ENCODE measurements at places on chromosomes 4 and X.

- H3K4me3 ChIP-seq = no peak overlapping the region
- DNase-seq = no peak
- H3K27me3 ChIP-seq = peaks cover 2% of the 10 kb centered on the region
- no peaks in the 10 kb centered on the region for H3K36me3 ChIP-seq
- H3K4me1 ChIP-seq = no peaks in the 10 kb centered on the region
Observed at GRCh38 chrX:17056868-17057608, 110.6 kb downstream of the REPS2 start.

DNA sequence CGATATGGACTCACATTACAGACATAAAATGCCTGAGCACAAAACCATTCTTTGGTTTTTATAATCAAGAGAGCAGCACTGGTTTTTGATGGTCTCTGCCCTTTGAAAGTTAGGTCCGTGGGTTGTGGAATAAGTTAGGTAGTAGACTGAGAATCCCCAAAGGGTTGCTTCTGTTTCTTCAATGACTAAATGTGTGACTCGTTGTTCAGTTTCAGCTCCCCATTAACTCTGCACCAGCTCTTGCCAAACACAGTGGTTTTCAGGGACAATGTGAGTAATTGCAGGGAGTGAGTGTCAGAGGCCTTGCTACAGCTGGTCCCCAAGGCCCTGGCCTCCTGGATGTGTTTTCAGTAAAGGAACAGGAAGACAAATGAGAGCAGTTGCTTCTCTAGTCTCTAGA, 24.8 kb downstream of the SMIM20 start:
- peaks cover 27% of the 10 kb centered on the region for H3K4me1 ChIP-seq
- H3K4me3 ChIP-seq = no peak overlapping the region
- peaks cover 12% of the 10 kb centered on the region for H3K36me3 ChIP-seq
- H3K27me3 ChIP-seq = no peaks in the 10 kb centered on the region
- DNase-seq = no peak

DNA sequence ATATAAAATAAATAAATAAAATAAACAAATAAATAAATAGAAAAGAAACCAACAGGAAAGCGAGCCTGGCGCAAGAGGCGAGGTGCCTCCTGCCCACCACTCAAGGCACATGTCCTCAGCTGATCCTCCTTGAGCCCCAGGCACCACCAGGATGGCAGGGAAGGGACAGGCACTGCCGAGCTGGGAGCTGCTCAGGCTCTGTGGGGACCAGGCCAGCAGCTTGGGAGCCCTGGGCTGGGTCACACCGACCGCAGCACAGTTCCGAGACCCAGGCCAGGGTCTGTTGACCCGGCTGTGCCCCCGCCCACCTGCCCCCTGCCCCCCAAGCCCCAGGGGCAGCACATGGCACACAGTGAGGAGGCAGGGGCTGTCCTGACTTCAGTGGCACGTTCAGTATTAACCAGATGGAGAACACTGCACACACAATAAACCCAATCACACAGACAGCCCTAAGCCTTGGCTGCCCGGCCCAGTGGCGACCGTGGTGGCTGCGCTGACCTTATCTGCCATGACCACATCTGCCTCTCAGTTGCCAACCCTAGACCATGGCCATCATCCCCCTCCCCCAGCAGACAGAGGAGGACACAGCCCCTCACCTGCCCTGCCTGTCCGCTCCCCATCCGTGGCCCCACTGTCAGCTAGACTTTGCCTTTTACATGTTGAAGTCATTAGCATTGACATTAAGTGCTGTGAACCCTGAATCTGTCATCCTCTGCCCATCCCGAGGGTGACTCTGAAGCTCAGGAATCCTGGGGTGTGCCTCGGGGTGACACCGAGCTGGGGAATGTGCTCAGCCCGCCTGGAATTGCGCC, 2.9 kb upstream of the TREX2 start:
- no peaks in the 10 kb centered on the region for H3K27me3 ChIP-seq
- H3K27ac ChIP-seq = no peak overlapping the region
- H3K4me3 ChIP-seq = no peak overlapping the region
- no peak for DNase-seq
- no peaks in the 10 kb centered on the region for H3K4me1 ChIP-seq

DNA sequence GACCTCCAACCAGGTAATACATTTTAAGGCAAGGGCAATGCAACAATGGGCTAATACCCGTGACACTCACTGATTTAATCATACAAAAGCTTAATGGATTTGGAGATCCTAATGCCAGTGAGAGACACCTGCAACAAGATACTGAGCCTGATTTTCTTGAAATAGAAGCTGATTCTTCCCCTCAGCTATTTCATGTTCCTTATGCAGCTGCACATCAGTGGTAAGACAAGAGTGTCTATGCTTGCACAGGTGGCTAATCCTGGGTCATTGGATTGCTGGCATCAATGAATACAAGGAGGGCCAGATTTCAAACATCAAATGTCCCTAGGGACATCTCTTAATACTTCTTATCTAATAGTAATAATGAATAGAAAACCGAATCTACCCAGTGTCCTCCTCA, 139.7 kb downstream of the PPARGC1A start:
- DNase-seq = no peak
- no peak overlapping the region for H3K4me3 ChIP-seq
- no peaks in the 10 kb centered on the region for H3K36me3 ChIP-seq
- H3K27me3 ChIP-seq = no peaks in the 10 kb centered on the region
- H3K4me1 ChIP-seq = no peaks in the 10 kb centered on the region

DNA sequence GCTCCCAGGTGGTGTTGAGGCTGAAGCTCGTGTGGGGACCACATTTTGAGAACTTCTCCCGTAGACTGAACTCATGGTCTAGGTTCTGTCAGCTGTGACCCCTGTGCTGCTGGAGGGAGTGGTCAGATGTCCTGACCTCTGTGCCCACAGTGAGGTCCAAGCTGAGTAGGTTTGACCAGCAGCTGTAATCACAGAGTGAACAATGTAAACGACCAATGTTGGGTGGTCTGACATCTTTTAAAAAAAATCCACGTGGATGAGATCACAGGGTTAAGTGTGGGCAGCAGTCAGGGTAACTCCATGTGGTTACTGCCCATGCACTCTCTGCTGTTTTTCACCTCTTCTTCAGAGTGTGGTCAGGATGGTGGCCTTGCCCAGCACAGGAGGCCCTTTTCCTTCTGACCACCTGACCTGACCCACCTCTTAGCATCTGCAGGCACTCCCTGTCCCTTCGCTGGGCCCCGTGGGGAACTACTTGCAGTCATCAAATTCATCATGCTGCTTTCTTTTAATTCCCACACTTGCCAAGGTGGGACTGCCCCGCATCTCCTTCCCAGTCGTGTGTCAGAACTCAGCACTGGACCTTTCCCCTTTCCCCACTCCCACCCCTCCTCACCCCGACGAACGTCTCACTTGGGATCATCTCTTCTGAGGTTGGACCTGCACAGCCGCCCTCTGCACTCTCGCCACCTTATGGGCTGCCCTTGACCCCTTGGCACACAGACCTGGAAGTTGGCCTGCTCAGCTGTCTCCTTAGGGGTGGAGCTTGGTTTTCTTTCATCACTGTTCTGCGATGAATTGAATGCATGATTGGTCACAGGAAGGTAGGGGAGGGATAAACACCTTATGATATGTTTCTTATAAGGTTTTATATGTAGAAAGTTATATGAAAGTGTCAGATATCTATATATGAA, 120.1 kb downstream of the PTTG2 start:
- H3K27me3 ChIP-seq = no peaks in the 10 kb centered on the region
- H3K36me3 ChIP-seq = peaks cover 41% of the 10 kb centered on the region
- no peak for DNase-seq
- no peak overlapping the region for H3K27ac ChIP-seq
- H3K4me1 ChIP-seq = peaks cover 23% of the 10 kb centered on the region

- H3K27me3 ChIP-seq = peaks cover 24% of the 10 kb centered on the region
- no peaks in the 10 kb centered on the region for H3K4me1 ChIP-seq
- no peak overlapping the region for H3K27ac ChIP-seq
- no peak overlapping the region for H3K4me3 ChIP-seq
Observed at GRCh38 chr4:110489901-110490508, 14.1 kb downstream of the ENPEP start.

DNA sequence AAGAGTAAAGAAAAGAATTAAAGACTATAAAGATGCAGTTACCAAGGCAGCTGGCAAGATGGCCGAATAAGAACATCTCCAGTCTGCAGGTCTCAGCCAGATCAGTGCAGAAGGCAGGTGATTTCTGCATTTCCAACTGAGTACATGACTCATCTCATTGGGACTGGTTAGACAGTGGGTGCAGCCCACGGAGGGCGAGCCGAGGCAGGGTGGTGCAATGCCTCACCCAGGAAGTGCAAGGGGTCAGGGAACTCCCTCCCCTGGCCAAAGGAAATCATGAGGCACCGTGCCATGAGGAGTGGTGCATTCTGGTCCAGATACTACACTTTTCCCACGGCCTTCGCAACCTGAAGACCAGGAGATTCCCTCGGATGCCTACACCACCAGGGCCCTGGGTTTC, 20.5 kb downstream of the SPIN4 start:
- H3K36me3 ChIP-seq = peaks cover 7% of the 10 kb centered on the region
- H3K4me1 ChIP-seq = no peaks in the 10 kb centered on the region
- H3K4me3 ChIP-seq = no peak overlapping the region
- no peak overlapping the region for H3K27ac ChIP-seq
- DNase-seq = no peak
- H3K27me3 ChIP-seq = no peaks in the 10 kb centered on the region

DNA sequence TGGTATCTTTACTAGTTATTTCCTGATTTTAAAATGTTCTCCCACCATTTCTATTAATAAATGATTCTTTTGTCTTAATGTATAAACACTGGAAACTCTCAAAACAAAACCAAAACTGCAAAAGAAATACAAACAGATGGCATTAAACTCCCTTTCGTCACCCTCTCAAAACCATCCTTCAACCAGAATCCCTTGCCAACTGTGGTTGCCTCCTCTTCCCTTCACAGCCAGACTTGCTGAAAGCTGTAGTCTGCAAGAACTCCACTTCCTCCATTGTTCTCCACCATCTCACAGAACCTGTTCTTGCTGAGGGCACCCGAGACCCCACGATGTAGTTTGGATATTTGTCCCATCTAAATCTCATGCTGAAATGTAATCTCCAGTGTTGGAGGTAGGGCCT, 96.5 kb downstream of the WWC2 start:
- no peak for DNase-seq
- no peaks in the 10 kb centered on the region for H3K36me3 ChIP-seq
- H3K4me1 ChIP-seq = no peaks in the 10 kb centered on the region
- H3K27ac ChIP-seq = no peak overlapping the region
- H3K27me3 ChIP-seq = peaks cover 15% of the 10 kb centered on the region

All from activated CD4-positive, alpha-beta T cell treated with anti-CD3 and anti-CD28 coated beads, Interleukin-2, amount 10 ng/mL, durations not matched to agents 7 days and 5 days (primary cell).